ENCODE measurements at places on chromosomes 2 and 18.
A peak's percentile ranks its signal among the peaks of the same experiment; 100 is the strongest.

DNA sequence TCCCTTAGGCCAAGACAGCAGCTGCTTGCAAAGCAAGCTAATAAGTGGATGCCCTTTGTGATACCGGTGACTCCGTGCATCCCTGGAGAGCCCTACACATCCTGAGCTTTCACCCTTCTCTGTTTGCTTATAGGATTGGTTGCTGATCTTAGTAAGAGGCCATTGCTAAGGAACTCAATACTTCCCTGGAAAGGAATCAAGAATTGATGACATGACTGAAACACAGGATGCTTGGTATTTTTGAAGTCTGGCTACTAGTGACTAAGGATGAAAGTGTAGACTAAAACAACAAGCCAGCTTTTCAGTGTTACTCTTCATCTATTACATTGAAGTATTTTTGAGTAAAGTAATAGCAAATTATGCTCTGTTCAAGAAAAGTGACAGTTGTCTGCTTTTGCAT lies 123.0 kb upstream of the SERPINE2 start:
- no peaks in the 10 kb centered on the region for H3K4me1 ChIP-seq
- DNase-seq: no peak
- H3K36me3 ChIP-seq: no peaks in the 10 kb centered on the region
- H3K27me3 ChIP-seq: no peaks in the 10 kb centered on the region
- H3K4me3 ChIP-seq: no peak overlapping the region

- no peak overlapping the region for H3K4me3 ChIP-seq
- H3K4me1 ChIP-seq: no peaks in the 10 kb centered on the region
- H3K27me3 ChIP-seq: no peaks in the 10 kb centered on the region
- DNase-seq: no peak
- no peaks in the 10 kb centered on the region for H3K36me3 ChIP-seq
- H3K27ac ChIP-seq: no peak overlapping the region
These were observed 109.8 kb downstream of the FSHR start for GRCh38 chr2:49044350-49045079.

GRCh38 chr2:109448946-109449788 lies 164.6 kb downstream of the SEPTIN10 start:
- no peak overlapping the region for H3K27ac ChIP-seq
- DNase-seq: peak; percentile 34
- H3K36me3 ChIP-seq: no peaks in the 10 kb centered on the region
- H3K27me3 ChIP-seq: no peaks in the 10 kb centered on the region
- H3K4me3 ChIP-seq: no peak overlapping the region

DNA sequence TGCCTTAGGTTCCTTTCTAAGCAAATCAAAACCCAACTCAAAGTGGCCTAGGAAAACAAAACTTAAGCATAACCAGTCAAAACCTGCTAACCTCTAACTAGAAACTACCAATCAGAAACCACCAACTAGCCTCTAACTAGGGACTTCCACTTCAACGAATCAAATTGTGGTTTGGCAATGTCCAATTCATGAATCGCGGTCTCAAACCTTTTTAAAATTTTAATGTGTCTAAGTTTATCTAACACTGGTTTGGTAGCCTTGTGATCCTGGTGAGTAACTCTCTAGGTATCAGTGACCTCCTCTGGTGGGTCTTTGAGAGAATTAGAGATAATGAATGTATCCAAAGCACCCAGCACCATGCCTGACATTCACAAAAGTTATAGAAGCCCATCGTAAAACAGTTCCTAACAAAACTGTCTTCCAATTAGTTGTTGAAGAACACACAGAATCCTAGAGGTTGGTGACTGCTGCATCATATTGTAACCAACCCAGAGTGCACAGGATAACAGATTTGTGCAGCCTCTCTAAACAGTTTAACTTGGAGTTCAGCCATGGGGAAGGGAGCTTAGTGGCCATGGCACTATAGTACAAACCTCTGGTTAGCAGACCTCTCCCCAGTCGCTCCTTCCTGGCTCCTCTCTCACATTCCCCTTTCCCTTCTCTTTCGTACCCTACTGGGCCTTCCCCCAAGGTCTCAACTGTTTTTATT lies 45.2 kb upstream of the B3GNT2 start:
- no peak overlapping the region for H3K27ac ChIP-seq
- peak; percentile 53 for DNase-seq
- H3K4me1 ChIP-seq: peaks cover 11% of the 10 kb centered on the region
- H3K27me3 ChIP-seq: no peaks in the 10 kb centered on the region
- no peaks in the 10 kb centered on the region for H3K36me3 ChIP-seq

DNA sequence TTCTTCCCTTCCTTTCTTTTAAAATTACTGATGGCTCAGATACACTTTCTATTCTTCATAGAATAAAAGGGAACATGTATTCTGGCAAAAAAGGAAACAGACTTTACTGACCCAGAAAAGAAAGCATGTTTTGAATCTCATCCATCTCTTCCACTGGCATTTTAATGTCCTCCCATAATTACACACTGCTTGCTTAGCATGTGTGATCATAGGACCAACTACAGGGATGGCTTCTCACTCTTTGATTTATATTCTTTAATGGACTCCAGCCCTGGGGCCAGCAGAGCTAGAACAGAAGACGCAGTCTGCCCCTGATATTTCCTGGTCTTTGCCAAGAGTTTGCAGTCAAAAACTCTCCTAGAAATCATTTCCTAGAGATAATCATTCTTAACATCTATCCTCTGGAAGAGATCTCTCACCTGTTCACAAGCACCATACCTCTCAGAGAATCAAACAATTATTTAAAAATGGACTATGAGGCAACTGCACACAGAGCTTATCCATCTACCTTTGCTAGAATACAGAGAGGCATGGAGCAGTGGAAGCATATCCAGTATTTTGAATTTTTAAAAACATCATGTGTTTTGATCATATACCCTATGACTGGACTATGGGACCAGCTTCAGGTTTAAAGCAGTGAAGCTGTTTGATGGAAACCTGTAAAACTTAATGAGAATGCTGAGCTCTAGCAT lies 429.1 kb downstream of the NRXN1 start:
- H3K4me1 ChIP-seq: no peaks in the 10 kb centered on the region
- H3K36me3 ChIP-seq: no peaks in the 10 kb centered on the region
- DNase-seq: no peak
- no peak overlapping the region for H3K4me3 ChIP-seq
- no peaks in the 10 kb centered on the region for H3K27me3 ChIP-seq

- H3K4me1 ChIP-seq: no peaks in the 10 kb centered on the region
- DNase-seq: no peak
- H3K4me3 ChIP-seq: no peak overlapping the region
- H3K27me3 ChIP-seq: no peaks in the 10 kb centered on the region
- H3K27ac ChIP-seq: no peak overlapping the region
These were observed 45.5 kb upstream of the LRRTM4 start for GRCh38 chr2:77567723-77568122.

DNA sequence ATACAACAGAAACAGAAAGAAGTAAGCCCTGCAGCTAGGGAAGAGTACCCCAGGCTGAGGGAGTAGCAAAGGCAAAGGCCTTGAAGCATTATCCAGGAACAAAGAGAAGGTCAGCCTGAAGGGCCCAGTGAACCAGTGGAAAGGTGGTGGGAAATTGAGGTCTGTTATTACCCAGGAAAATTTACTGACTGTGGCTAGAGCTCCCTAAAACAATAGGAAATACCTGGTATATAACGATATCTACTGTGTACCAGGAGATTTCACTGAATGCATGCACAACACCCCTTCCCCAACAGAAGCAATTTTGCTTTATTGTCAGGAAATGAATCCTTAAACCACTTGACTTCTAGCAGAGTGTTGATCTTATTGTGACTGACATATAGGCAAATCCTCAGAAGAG lies 365.3 kb downstream of the ERBB4 start:
- DNase-seq: no peak
- no peak overlapping the region for H3K27ac ChIP-seq
- H3K4me1 ChIP-seq: no peaks in the 10 kb centered on the region
- H3K27me3 ChIP-seq: no peaks in the 10 kb centered on the region

DNA sequence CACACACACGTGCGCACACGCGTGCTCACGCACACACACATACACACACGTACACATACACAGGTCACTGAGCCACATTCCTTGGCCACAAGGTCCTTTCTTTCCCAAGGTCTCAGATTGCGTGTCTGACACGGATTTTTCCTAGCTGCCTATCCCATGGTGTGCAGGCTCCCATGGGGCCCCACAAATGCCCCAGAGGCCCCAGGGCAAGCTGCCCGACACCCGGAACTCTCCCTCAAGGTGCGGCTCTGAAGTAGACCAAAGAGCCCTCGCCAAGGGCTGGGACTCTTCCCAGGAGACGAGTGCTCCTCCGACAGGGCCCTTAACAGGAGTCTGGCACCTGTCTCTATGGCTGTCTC lies 46.7 kb downstream of the SDC1 start:
- H3K27ac ChIP-seq: no peak overlapping the region
- no peaks in the 10 kb centered on the region for H3K36me3 ChIP-seq
- no peaks in the 10 kb centered on the region for H3K27me3 ChIP-seq
- no peaks in the 10 kb centered on the region for H3K4me1 ChIP-seq
- H3K4me3 ChIP-seq: no peak overlapping the region

DNA sequence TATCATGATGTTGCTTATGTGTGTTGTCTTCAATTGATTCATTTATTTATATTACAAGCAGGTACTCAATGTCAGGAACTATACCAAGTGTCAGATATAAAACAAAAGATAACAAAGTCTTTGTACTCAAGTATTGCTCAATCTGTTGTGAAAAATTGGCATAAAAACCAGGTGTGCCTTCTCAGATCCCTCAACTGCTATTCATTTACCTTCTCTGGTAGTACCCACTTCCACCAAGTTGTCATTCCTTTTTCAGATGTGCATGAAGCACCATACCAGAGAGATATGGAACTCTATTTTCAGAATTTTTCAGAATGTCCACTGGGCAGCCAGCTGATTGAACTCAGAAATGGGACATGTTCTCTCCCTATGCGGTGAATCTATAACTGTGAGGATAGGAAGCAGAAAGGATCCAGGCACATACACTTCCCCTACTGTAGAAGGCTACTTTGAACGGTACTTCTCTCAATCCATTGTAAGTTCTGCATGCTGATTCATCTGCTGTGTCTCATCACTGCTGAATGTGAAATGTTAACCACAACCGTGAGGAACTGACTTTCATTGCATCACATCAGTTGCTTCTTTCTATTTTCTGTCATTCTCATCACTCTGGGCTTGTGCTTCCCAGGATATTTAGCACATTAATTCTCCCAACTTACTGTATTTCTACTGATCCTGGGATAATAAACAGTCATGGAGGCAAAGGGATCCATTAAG lies 1621.3 kb downstream of the SUCLG1 start:
- H3K4me1 ChIP-seq: no peaks in the 10 kb centered on the region
- H3K27ac ChIP-seq: no peak overlapping the region
- no peak for DNase-seq
- H3K27me3 ChIP-seq: no peaks in the 10 kb centered on the region

GRCh38 chr2:238346544-238346943 lies 26.2 kb downstream of the TRAF3IP1 start:
- DNase-seq: no peak
- H3K4me3 ChIP-seq: no peak overlapping the region
- peaks cover 9% of the 10 kb centered on the region for H3K36me3 ChIP-seq
- H3K4me1 ChIP-seq: no peaks in the 10 kb centered on the region

GRCh38 chr2:73759285-73759764 lies 20.6 kb downstream of the DUSP11 start:
- H3K27ac ChIP-seq: no peak overlapping the region
- peaks cover 4% of the 10 kb centered on the region for H3K36me3 ChIP-seq
- H3K27me3 ChIP-seq: no peaks in the 10 kb centered on the region
- no peak overlapping the region for H3K4me3 ChIP-seq

GRCh38 chr2:28627722-28628480 lies 123.7 kb upstream of the PPP1CB start:
- no peaks in the 10 kb centered on the region for H3K27me3 ChIP-seq
- peaks cover 21% of the 10 kb centered on the region for H3K4me1 ChIP-seq

GRCh38 chr2:222938327-222938726 lies 77.5 kb downstream of the ACSL3 start:
- DNase-seq: no peak
- no peak overlapping the region for H3K27ac ChIP-seq
- no peaks in the 10 kb centered on the region for H3K27me3 ChIP-seq
- no peak overlapping the region for H3K4me3 ChIP-seq
- peaks cover 12% of the 10 kb centered on the region for H3K36me3 ChIP-seq

DNA sequence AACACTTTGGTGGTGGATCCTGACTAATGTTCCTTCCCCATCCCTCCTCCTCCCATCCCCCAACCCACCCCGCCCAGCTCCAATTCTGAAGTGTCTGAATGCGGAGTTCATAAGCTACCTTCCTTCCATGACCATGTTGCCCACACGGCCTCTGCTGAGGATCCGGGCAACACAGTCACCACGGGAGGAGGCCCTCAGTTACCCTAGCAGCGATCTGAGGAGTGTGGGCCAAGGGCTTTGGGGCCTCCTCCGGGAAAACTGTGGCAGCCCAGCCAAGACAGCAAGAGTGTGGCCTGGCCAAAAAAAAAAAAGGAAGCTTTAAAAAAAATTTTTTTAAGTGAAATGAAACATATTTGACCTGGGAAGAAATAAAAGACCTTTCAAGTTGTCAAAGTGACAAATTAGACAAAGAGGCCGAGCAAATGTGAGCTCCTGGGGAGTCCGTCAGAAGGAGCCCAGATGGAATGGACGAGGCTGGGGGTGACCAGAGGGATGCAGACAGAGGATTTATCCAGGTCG lies 169.0 kb upstream of the PKDCC start:
- H3K4me3 ChIP-seq: no peak overlapping the region
- no peaks in the 10 kb centered on the region for H3K27me3 ChIP-seq

DNA sequence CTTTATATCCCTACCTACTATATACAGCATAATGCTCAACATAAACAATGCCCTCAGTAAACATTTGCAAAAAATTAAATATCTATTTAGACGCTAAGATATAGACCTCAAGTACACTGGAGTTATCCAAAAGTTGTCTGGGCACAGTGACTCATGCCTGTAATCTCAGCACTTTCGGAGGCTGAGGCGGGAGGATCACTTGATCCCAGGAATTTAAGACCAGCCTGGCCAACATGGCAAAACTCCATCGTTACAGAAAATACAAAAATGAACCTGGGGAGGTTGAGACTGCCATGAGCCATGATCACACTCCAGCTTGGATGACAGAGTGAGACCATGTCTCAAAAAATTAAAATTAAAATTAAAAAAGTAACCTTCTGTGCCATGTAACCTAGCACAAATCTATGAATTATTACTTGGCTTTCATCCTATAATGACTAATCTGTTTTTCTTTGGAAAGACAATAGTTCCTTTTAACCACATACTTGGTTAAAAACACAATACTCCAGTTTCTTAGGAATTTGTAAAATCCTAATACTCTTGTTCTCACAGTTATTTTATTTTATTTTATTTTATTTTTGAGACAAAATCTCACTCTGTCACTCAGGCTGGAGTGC lies 6.7 kb upstream of the TNFAIP6 start:
- no peaks in the 10 kb centered on the region for H3K36me3 ChIP-seq
- H3K27ac ChIP-seq: no peak overlapping the region
- no peaks in the 10 kb centered on the region for H3K4me1 ChIP-seq
- H3K27me3 ChIP-seq: no peaks in the 10 kb centered on the region
- H3K4me3 ChIP-seq: no peak overlapping the region
